Fibroblast of villous mesenchyme (primary cell): ENCODE measurements at places on chromosomes 4 and X.
A peak's percentile ranks its signal among the peaks of the same experiment; 100 is the strongest.

DNA sequence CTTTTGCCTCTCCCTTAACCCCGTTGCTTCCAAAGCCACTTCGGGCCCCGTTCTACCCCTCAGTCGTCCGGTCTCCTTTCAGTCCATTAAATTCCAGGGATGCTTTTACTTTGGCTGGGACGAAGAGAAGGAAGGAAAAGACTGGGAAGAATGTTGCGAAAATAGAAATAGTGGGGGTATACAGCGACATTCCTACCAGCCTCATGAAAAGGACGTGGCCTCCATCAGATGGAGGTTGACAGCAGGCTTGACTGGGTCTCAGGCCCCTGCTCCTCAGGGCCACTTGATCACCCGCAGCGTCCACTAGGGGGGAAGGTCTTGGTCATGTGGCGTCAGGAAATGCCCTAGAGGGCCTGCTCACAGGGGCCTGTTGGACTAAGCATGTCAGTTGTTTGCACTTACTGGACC, 657 bp upstream of the ANKRD50 start:
- DNase-seq = peak; percentile 74

DNA sequence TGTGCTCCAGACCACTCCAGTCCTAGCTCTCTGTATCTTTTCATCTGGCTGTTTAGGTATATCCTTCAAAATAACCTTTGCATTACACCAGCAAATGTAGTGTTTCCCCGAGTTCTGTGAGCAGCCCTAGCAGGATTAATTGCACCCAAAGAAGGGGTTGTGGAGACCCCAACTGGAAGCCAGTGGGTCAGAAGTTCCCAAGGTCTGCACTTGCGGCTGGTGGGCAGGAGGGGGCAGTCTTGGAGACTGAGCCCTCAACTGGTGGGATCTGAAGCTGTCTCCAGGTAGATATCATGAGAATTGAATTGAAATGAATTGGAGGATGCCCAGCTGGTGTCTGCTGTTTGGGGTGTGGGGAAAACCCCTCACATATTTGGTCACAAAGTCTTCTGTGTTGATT, 1485.3 kb upstream of the TENM3 start:
- no peak for DNase-seq

DNA sequence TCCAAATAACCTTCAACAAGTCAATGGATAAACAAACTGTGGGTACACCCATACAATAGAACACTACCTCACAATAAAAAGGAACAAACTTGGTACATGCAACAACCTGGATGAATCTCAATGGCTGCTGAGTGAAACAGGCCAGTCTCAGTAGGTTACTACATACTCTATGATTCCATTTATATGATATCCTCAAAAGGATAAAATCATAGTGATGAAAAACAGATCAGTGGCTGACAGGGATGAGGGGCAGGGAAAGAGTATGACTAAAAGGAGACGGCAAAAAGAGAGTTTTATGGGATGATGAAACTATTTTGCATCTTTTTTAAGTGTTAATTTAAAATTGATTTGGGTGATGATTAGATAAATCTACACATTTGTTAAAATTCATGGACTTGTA, 15.9 kb downstream of the KLHL8 start:
- no peak for DNase-seq

- no peak for DNase-seq
Measured at GRCh38 chrX:34238896-34239295, 106.8 kb upstream of the FAM47A start.

- DNase-seq = no peak
Measured at GRCh38 chrX:123210252-123210651, 26.2 kb downstream of the GRIA3 start.

GRCh38 chrX:57528670-57529255, 63.0 kb upstream of the ZXDB start:
- DNase-seq = peak; percentile 0

- no peak for DNase-seq
Measured at GRCh38 chr4:145828802-145829485, 109.7 kb downstream of the ZNF827 start.

GRCh38 chr4:173517781-173518424, 12.1 kb downstream of the HAND2 start:
- DNase-seq = peak; percentile 71

- DNase-seq = no peak
Measured at GRCh38 chr4:10173037-10173753, 56.6 kb upstream of the WDR1 start.

GRCh38 chr4:175946472-175947116, 119.0 kb upstream of the WDR17 start:
- no peak for DNase-seq
